ENCODE measurements at places on chromosomes 2 and 18. TPM values are rescaled to one million over a fixed set of nuclear protein-coding genes. Genes with fewer than 3 reads are reported as not detected.

Gene ANXA4
- 283 TPM for polyA plus RNA-seq

Gene NEU2
- not detected for polyA plus RNA-seq

Gene IL18RAP
- polyA plus RNA-seq: 0.68 TPM

Gene MYCN
- polyA plus RNA-seq: 39.6 TPM

Gene RBBP8
- 42.9 TPM for polyA plus RNA-seq

Gene EFEMP1
- polyA plus RNA-seq: 96.4 TPM

Gene BCL2
- polyA plus RNA-seq: 24.1 TPM

Gene PXDN
- 188 TPM for polyA plus RNA-seq

Gene NR4A2
- polyA plus RNA-seq: 0.67 TPM

Gene TUBA4B
- polyA plus RNA-seq: 1.1 TPM

Gene PIEZO2
- 18.2 TPM for polyA plus RNA-seq

Gene SERPINB4
- polyA plus RNA-seq: not detected

Gene NFATC1
- 5.1 TPM for polyA plus RNA-seq

Gene NRP2
- 55.8 TPM for polyA plus RNA-seq

Gene TTN
- 1.3 TPM for polyA plus RNA-seq

Gene SPRED2
- polyA plus RNA-seq: 35.3 TPM

Gene ZCCHC2
- polyA plus RNA-seq: 18.6 TPM

Gene NXPH2
- 4.8 TPM for polyA plus RNA-seq

Gene CTAGE1
- polyA plus RNA-seq: not detected

Gene C2orf78
- polyA plus RNA-seq: not detected

Gene KIAA2012
- 0.25 TPM for polyA plus RNA-seq

Gene ACVR1C
- polyA plus RNA-seq: 0.23 TPM

Gene TRAPPC8
- 58.6 TPM for polyA plus RNA-seq

Gene RAPGEF4
- 13.0 TPM for polyA plus RNA-seq

Gene MLPH
- polyA plus RNA-seq: 5.1 TPM

Gene RAD51AP2
- 0.17 TPM for polyA plus RNA-seq

Gene MRPL30
- polyA plus RNA-seq: 45.5 TPM

Gene SERPINB3
- polyA plus RNA-seq: not detected

Gene CDK5R2
- not detected for polyA plus RNA-seq

Gene AGXT
- polyA plus RNA-seq: 0.23 TPM

Gene SLC38A11
- 5.3 TPM for polyA plus RNA-seq

Gene TFCP2L1
- 81.5 TPM for polyA plus RNA-seq

Gene UCN
- polyA plus RNA-seq: 1.6 TPM

Gene COL3A1
- polyA plus RNA-seq: 1,230 TPM

Gene TACR1
- 2.1 TPM for polyA plus RNA-seq

Gene GREB1
- polyA plus RNA-seq: 16.2 TPM

Gene MAP2
- 28.4 TPM for polyA plus RNA-seq

Gene CREG2
- 0.96 TPM for polyA plus RNA-seq

Gene SIX3
- not detected for polyA plus RNA-seq

All from renal pelvis (tissue), 12 donors.